ENCODE measurements at places on chromosomes 5 and 9.

DNA sequence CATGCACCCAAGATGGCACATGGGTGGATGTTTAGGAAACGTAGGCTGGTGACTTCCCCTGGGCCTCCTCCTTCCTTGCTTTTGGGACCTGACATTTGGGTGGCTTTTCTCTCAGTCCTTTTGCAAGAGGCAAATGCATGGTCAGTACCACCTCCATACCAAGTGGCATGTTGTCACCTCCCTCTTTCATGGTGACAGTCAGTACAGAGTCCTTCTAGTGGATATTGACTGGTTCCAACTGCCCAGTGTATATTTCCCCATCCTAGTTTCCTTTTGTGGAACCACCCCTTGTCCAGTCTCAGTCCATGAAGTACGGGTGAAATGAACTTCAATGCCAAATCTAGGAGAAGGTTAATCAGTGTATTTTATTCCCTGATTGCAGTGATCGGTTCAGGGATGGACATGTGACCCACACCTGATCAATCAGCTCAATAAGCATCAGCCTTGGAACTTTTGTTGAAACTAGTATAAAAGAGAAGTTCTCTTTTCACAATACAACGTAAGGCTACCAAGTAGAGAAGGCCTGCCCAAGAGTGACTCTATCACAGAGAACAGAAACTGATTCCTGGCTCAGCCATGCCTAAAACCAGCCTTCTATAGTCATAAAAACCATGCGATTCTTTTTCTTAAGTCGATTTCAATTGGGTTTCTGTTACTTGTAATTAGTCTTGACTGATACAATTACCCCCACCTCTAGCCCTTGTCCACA is 143.4 kb upstream of the KLF9 start:
- no peak for DNase-seq

DNA sequence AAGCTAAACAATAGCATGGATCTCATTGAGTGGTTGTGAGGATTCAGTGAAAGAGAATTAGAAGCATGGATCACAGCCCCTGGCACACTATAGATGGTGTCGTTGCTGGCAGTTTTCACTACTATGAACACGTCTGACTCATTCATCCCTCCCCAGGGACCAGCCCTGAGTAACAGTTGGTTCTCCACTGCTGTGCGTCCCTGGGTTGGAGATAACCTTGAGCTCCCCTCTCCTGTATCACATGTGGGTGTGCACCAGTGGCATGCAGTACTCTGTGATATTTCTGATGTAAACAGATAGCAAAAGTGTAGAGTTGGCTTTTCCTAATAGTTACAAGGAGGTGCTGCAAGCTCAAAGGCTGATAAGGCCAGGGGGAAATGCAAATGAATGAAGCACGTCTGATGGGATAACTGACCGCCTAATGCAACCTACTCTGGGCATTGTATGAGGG is 8.8 kb upstream of the LCP2 start:
- no peak for DNase-seq

DNA sequence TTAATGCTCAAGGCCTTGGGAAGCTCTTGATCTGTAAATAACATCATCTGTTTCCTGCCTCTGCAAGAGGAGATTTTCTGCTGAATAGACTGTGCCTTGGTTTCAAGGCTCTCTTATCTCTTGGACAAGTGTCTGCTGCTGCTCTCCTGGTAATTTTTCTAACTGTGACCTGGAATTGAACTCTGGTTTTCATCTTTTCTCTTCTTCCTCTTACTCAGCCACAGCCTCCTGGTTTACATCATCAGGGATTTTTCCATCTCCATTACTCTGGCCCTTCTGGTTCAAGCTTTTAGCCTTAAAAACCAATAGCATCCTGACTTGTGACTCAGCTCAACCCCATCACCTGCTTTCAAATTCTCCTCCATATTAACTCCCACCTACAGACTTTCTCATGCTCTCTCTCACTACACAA is 49.6 kb upstream of the ITGA1 start:
- DNase-seq: no peak

DNA sequence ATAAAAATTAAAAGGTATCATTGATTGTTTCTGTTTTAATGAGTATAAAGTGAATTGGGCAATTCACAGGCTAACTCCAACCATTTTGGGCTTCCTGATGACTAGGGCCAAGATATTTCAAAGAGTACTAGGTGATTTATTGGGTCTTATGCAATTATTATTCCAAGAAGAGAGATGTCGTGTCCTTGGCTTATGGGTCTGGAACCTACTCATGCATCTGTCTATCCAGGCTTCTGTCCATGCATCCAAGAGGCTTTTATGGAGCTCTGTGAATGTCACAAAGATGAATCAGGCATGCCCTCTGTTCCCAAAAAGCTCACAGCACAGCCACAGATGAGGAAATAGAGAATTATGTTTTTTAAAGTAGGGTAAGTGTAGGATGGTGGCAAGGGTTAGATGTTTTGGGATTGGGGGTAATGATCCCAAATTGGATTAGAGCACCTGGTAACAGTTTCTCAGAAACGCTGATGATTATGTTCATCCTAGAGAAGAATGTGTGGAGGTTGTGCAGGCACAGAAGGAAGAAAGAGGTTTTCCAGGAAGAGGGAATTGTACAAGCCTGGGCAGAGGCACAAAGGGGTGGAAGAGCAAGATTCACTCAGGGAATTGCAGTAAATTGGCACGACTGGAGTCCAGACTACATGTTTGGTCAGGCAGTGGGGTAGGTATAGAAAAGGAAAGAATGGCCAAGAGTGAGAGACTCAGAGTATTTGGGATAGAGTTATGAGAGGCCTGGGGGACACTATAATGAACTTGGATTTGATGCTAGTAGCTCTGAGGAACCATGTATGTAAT is 83.0 kb upstream of the TNC start:
- no peak for DNase-seq

DNA sequence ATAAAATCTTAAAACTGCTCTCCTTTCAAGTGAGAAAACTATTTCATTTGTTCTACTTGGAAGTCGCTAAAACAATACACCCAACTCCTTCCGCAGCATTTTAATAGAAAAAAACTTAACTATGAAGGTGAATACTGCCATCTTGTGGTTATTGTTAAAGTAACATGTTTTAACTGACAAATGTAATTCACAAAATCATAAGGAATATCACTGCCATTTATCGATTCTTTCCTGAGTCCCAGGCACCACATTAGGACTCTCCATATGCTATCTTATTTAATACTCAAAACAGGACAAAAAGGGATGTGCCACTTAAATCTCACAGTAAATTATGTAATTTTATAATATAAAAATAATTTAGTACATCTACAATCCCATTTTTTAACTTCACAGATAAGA is 130.5 kb upstream of the ITGA1 start:
- peak; percentile 79 for DNase-seq

- DNase-seq: no peak
Measured at GRCh38 chr5:126417178-126417577, 6.0 kb upstream of the GRAMD2B start.

DNA sequence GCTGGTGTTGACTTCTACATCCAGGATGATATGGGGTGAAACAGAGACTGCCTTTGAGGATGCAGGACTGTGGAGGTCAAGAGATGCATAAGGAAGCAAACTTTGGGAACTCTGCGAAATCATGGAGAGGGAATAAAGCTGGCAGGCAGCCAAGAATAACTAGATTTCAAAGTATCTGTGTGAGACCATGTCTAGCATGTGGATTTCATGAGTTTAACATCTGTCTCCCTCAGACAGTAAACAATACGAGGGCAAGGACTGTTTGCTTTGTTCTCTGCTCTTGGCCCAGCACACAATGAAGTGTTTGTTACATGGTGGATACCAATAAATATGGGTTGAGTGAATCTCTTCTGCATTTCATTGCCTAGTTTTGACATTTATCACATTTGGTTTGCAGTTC is 71.3 kb downstream of the RASEF start:
- no peak for DNase-seq

DNA sequence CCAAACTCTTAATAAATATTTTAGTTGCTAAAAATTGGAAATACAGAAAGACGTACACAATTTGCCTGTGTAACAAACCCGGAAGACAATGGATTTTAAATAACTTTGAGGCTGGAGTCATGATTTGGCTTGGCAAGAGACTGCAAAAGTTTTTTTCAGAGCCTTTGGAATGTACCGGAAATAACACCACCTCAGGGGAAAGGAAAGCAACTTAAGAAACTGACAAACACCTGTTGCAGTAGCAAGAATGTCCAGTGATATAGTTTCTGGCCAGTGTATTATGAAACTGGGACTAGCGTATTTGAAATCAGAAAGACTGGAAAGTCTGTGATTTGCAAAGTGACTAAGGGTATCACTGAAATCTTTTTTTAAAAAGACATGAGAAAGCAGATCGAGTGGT is 842 bp downstream of the MUSK start:
- DNase-seq: peak; percentile 15

GRCh38 chr5:81391-82021 is 10.5 kb upstream of the PLEKHG4B start:
- no peak for DNase-seq

- DNase-seq: peak; percentile 80
Measured at GRCh38 chr5:115977988-115978387, 15.7 kb downstream of the LVRN start.

GRCh38 chr5:139342423-139342723 is 719 bp downstream of the PAIP2 start:
- DNase-seq: no peak

DNA sequence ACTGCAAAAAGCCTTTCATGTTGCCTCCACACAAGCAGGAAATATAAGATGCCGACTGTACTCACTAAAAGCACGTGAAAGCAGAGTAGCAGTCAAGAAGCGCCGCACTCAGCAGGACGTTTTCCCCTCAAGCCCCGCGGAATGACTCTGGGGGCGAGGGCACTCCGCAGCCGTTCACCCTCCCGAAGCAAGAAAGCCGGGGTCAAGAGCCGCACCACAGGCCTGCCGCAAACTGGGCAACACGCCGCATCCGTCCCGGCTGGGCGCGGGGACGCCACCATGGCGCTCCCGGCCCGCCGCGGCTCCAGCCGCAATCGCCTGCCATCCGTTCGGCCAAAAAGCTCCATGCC is 364 bp downstream of the RPS6 start:
- peak; percentile 48 for DNase-seq

DNA sequence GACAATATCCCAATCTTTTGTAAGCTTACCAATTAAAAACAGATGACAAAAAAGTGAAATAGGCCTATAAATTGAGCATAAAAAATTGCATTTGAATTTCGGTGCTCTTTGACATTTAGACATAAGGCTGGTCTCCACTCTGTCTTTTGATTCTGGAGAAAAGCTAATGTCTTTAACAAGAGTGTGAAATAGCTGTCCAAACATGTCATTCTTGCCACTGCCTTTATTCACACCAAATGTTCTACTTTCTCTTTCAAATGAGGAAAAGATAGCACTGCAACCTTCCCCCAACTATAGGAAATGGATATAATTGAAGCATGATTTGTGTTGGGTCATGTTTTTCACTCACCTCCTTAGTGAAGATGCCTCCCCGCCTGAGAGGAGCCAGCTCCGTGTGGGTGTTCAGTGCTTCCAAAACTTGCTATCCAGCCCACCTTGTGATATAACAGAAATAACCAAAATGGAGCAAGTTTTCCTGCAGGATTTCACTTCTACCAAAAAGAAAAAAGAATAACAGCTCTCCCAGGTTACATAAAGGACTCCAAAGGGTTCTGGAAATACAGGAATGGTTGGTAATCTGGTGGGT is 55.2 kb upstream of the STK32A start:
- DNase-seq: no peak

DNA sequence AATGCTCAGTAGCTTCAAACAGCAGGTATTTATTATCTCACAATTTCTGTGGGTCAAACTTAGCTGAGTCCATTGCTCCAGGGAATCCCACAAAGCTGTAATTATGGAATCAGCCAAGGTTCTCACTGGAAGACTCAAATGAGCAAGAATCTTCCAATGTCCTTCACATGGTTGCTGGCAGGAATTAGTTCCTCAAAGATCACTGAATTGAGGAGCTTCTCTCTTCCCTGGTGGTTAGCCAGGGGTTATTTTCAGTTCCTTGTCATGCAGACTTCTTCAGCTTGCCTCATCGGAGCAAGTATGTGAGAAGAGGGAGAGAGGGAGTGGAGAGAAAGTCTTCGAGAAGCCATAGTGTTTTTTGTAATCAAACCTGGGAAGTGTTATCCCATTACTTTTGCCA is 2331.9 kb downstream of the MAT2B start:
- DNase-seq: no peak

DNA sequence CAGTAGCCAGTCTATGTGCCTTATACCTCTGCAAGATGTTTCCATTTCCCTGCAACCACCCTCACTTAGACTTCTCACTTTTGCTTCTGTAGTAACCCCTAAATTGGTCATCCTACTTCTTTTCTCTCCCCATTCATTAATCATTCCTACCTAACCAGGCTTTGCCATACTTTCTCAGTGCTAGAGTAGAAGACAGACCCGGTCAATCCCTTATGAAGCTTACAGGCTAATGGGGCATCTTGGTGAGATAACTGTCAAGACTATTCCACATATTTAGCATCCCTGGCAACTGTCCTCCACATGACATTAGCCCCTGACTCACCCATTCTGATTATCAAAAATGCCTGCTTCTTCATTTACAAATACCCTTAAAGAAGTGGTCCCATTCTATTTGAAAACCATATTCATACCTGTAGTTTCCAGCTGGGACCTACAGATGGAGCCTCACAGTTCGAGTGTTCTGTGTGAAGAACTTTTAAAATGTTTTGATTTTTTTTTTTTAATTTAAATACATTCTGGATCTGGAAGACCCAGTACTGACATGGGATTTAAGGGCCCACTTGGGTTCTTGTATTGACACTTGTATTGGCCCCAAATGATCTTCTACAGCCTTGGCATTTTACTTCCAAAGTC is 21.0 kb downstream of the F2RL2 start:
- no peak for DNase-seq

DNA sequence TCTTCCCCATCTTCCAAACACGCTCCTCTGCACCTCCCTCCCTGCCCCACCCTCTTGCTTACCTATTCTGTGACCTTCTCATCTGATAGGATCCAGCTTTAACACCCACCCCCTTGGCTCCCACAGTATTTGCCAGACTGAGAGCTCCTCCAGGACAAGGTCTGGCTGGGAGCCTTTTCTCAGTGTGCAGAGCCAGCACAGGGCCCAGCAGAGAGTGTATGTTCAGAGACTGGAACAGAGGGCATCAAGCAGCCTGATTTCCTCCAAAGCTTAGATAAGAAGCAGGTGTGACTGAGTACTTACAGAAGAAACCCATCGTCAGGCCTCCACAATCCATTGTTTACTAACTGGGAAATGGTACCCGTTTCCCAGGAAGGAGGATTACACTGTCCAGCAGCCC is 26.6 kb downstream of the LHX6 start:
- no peak for DNase-seq

Data from trophoblast cell (in vitro differentiated cells and primary cell).